Astrocyte (in vitro differentiated cells and primary cell): ENCODE measurements at places on chromosomes 2 and 18. TPM values are rescaled to one million over a fixed set of nuclear protein-coding genes. Genes with fewer than 3 reads are reported as not detected.

DNA sequence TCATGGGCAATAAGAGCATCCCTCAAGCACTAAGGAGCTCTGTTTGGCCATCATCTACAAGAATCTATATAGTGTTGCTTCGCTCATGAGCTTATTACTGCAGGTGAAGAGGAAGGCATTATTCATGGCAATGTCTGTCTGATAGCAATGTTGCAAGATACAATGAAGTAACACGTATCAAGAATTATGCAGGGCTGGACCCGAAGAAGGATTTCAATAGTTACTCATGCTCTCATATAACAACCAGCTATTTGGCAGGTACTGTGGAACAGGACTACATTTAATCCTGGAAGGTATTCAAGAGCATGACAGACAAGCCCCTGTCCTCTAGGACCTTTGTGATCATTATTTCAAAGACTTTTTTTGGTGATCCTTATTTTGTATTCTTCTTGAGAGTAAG is 109.6 kb downstream of the LAMA3 start:
- no peak overlapping the region for H3K4me3 ChIP-seq
- no peak for DNase-seq
- peaks cover 11% of the 10 kb centered on the region for H3K27me3 ChIP-seq
- no peaks in the 10 kb centered on the region for H3K4me1 ChIP-seq

SCN2A gene
- 7.5 and 8.2 TPM in 2 replicates for total RNA-seq

DNA sequence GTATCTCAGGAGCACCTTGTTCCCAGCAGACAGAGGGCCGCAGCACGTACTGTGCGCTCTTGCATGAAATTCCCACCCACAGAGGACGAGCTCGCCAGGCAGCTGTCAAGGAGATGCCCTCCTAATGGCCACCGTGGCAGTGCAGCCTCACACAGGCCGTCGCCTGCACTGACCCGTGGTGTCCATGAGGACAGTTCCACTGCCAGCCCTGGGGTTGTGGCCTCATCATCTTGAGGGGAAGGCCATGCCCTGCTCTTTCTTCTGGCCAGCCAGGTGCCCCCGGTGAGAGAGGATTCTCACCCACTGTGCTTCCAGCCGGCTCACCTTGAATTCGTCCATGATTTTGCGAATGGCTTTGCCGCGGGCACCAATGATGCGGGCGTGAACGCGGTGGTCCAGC is 42.0 kb downstream of the ANO7 start:
- H3K36me3 ChIP-seq: peaks cover 72% of the 10 kb centered on the region
- no peak for DNase-seq
- H3K4me1 ChIP-seq: no peaks in the 10 kb centered on the region

- H3K27me3 ChIP-seq: no peaks in the 10 kb centered on the region
- no peak overlapping the region for H3K27ac ChIP-seq
- H3K4me1 ChIP-seq: peaks cover 38% of the 10 kb centered on the region
- DNase-seq: no peak
- no peaks in the 10 kb centered on the region for H3K36me3 ChIP-seq
- H3K4me3 ChIP-seq: no peak overlapping the region
Measured at GRCh38 chr2:189213250-189213649, 33.7 kb upstream of the COL5A2 start.

GRCh38 chr18:39480494-39481195 is 1915.0 kb upstream of the CELF4 start:
- H3K36me3 ChIP-seq: no peaks in the 10 kb centered on the region
- H3K27ac ChIP-seq: no peak overlapping the region
- no peaks in the 10 kb centered on the region for H3K27me3 ChIP-seq
- no peak overlapping the region for H3K4me3 ChIP-seq
- DNase-seq: no peak

- H3K4me3 ChIP-seq: no peak overlapping the region
- H3K4me1 ChIP-seq: no peaks in the 10 kb centered on the region
- no peaks in the 10 kb centered on the region for H3K27me3 ChIP-seq
- no peak overlapping the region for H3K27ac ChIP-seq
- DNase-seq: no peak
Measured at GRCh38 chr18:54466248-54467005, 108.7 kb downstream of the C18orf54 start.

- H3K4me3 ChIP-seq: no peak overlapping the region
- no peak overlapping the region for H3K27ac ChIP-seq
- no peaks in the 10 kb centered on the region for H3K27me3 ChIP-seq
- no peak for DNase-seq
- no peaks in the 10 kb centered on the region for H3K4me1 ChIP-seq
Measured at GRCh38 chr2:83860320-83860719, 598.8 kb downstream of the SUCLG1 start.

DNA sequence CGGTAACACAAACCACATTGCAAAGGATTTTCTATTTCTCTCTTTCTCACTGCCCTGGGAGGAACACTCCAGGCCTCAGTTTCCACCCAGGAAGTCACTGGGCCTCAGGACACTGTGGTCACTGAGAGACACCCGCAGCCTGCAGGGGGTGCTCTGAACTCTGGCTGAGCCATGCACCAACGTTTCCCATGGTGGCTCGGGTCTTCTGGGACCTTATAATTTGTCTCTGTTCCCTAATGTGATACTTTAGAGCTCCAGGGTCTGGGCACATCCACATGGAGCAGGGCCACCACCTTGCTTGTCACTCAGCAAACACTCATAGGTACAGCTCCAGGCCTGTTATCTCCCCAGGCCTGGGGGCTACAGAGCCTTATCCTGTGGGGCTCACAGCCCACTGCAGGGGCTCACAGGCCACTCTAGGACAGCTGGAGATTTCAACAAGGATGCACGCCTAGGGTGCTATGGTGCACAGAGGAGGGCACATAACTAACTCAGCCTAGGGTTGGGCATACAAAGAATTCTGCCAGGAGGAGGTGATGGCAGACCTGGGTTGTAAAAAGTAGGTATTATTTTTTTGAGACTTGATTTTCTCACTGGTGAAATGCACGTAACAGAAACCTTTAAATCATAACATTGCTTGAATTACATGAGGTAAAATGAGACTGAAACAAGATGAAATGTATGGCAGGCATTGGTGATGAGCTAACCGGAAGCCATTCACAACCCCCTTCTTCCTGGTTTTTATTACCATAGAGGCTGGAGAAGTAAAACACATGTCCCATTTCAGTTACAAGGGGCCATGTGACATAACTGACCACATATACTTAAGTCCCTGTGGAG is 3.0 kb upstream of the HS1BP3 start:
- H3K36me3 ChIP-seq: no peaks in the 10 kb centered on the region
- H3K4me3 ChIP-seq: no peak overlapping the region
- DNase-seq: no peak
- H3K4me1 ChIP-seq: peaks cover 13% of the 10 kb centered on the region

DNA sequence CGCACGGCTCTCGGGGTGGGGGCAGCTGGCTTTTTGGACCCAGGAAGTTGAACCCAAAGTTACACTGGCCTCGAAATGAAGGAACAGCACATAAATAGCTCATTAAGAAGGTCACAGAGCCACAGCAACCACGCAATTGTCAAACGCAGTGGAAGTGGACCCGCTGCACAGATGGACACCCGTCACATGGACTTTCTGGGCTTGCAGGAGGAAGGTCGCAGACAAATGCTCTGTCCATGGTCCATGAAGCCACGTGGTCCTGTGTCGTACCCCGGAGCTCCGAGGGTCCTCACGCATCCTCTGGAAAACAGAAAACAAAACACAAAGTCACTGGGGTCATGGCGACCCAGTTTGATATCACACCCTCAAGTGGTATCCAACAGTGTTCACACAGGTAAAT is 308.1 kb upstream of the SALL3 start:
- no peaks in the 10 kb centered on the region for H3K36me3 ChIP-seq
- no peak overlapping the region for H3K4me3 ChIP-seq
- DNase-seq: no peak
- H3K27ac ChIP-seq: no peak overlapping the region

DNA sequence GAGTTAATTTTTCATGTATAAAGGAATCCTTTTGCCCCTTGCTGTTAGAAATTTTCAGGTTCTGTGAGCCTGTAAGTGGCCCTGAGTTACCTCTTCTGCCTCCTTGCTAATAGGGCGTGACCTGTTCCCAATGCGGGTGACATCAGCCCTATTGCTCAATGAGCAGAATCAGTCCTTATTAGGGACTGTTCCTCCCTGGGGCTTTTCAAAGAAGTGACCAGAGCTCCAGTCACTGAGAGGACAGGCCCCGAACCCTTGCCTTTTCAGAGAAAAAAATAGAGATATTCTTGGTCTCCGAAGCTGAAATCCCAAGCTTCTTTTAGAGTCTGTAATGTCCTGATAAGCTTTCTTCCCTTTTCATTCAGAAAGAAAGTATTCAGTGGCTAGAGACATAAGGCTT is 8.2 kb upstream of the APOB start:
- H3K36me3 ChIP-seq: no peaks in the 10 kb centered on the region

PCBP1 gene
- 194 and 205 TPM in 2 replicates for total RNA-seq

PRSS56 gene
- total RNA-seq: not detected in 2 replicates

GRCh38 chr18:21678859-21679258 is 25.7 kb downstream of the ABHD3 start:
- H3K4me3 ChIP-seq: no peak overlapping the region
- no peaks in the 10 kb centered on the region for H3K36me3 ChIP-seq
- DNase-seq: no peak

GRCh38 chr2:1024981-1025380 is 74.3 kb downstream of the SNTG2 start:
- DNase-seq: no peak
- H3K4me1 ChIP-seq: no peaks in the 10 kb centered on the region
- no peak overlapping the region for H3K4me3 ChIP-seq
- no peaks in the 10 kb centered on the region for H3K27me3 ChIP-seq
- no peaks in the 10 kb centered on the region for H3K36me3 ChIP-seq
- H3K27ac ChIP-seq: no peak overlapping the region

- no peaks in the 10 kb centered on the region for H3K36me3 ChIP-seq
- no peak for DNase-seq
- H3K4me1 ChIP-seq: no peaks in the 10 kb centered on the region
- H3K4me3 ChIP-seq: no peak overlapping the region
Measured at GRCh38 chr18:2400701-2401196, 170.6 kb downstream of the METTL4 start.

GRCh38 chr2:57959390-57959789 is 87.2 kb upstream of the VRK2 start:
- no peak for DNase-seq
- no peaks in the 10 kb centered on the region for H3K27me3 ChIP-seq
- no peak overlapping the region for H3K4me3 ChIP-seq
- H3K36me3 ChIP-seq: no peaks in the 10 kb centered on the region

CD226 gene
- total RNA-seq: 0.07 and 0.12 TPM in 2 replicates

NEU2 gene
- not detected in 2 replicates for total RNA-seq

DNA sequence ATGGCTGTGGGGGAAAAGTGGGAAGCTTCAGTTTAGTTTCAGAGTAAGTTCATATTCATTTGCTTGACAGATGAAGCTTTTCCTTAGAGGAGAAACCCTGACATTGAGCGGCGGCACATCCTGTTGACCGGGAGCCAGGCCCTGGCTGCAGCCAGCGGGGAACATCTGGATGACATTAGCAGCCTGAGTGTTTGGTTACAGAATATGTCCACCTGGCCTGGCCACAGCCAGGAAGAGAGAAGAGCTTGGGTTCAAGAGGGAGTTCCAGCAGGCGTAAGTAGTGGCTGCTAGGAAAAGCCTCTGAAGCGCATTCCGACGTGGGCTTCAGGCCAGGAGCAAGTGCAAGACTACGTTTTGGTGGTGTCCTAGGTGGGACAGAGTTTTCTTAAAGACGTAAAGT is 144.9 kb upstream of the MYCN start:
- no peak for DNase-seq
- H3K27ac ChIP-seq: no peak overlapping the region
- no peaks in the 10 kb centered on the region for H3K36me3 ChIP-seq
- peaks cover 2% of the 10 kb centered on the region for H3K27me3 ChIP-seq
